Cerebellar nuclear complex (tissue), 1 donor: ENCODE measurements at places on chromosomes 12 and 14.

DNA sequence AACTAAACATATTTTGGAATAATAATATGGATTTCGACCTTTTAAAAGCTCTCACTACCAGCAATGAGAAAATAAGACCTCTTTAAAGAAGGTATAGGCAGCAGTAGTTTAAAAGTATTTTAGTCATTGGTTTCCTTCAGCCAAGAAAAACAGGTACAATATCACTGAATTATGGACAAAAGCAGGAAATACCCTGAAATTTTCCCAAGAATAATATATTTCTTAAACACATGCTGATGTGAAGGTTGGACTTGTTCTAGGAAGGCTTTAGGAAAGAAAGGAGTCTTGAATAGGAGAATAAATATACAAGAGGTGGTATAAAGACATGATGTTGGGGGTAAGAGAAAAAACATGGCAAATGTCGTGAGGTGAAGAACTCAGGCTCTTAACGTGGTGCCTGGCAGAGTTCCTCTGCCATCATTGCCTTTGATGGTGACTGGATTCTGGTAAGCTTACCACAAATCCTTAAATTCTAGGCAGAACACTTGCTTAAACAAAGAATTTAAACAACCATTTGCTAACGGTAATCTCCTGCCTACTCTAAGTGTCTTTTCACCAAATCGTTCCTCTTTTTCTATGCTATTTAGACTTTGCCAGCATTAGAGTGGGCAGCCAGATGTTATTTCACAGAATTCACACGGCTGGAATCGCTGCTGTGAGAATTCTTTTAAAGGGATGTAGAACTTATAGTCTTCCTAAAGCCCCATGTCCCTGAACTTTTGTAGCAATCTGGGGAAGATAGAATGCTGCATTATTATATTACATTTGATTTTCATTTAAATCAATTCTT, 11.9 kb upstream of the NUDT4 start:
- DNase-seq = no peak

DNA sequence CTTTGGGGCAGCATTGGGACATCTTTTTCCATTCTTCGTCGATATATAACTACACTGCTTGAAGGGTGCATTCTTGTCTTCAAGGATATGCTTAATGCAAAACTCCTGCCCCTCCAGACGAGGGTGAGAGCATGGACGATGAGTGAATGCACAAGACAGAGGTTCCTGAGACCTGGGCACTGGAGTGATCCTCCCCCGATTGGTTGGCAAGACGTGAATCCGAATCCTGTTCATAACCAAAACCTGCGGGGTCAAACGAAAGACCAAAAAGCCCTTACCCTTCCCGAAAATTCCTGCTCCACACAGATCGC, 684 bp downstream of the KANSL2 start:
- DNase-seq = no peak

- no peak for DNase-seq
These were observed 37.1 kb downstream of the PDZRN4 start for GRCh38 chr12:41225179-41225578.

GRCh38 chr12:17661250-17661649, 428.7 kb downstream of the RERGL start:
- DNase-seq = no peak

DNA sequence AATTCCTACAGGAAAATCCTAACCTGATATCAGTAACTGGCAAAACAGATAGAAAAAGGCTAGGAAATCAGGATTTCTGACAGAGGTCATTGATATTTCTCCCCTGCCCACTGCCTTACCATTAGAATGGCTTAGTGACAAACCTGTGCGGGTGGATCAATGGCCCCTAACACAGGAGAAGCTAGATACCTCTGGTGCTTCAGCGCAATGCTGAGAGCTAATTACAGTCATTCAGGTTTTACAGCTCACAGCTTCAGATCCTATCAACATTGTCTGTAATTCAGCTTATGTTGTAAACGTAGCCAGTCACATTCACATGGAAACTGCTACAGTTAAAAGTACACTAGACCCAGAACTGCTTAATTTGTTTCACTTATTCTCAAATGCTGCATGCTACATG, 17.4 kb upstream of the SLC10A1 start:
- no peak for DNase-seq

DNA sequence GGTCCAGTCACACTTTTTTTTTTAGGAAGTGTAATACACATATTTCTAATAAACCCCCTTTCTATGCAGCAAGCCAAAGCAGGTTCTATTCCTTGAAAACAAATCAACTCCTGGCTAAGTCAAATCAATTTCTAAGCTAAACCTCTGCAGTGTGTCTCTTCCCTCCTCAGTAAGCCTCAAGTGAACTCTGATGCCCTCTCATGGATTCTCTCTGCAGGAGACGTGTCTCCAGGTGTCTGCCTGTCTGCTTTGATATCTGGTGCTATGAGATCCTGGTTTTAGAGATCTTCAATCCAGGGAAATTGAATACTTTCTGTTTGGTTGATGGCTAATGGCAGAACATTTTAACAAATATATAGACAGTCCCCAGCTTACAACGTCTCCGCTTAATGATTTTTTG, 791.7 kb downstream of the AACS start:
- no peak for DNase-seq

DNA sequence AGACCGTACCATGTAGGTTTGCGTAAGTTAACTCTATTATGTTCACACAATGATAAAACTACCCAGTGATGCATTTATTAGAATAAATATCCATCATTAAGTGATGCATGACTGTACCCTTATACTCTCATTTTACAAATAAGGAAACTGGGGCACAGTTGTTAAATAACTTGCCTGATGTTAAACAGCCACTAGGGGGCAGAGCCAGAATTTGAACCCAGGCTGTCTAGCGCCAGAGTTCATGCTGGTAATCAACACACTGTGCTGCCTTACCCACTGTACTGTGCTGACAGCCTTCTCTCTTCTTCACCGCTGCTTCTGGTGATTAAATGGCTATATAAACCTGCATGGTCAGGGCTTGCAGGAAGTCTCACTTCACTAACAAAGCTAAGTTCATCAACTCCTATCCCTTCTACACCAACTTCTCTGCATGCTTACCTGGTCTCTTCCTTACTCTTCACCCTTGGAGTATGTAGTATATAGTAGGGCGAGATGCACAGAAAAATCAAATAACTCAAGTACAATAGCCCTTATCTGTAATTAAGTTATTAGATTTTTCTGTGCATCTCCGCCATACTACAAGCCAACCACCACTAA, 43.6 kb upstream of the APPL2 start:
- no peak for DNase-seq

GRCh38 chr12:47775100-47775911, 2.3 kb downstream of the SLC48A1 start:
- no peak for DNase-seq

- no peak for DNase-seq
These were observed 3.4 kb upstream of the RNASE7 start for GRCh38 chr14:21038441-21039422.

DNA sequence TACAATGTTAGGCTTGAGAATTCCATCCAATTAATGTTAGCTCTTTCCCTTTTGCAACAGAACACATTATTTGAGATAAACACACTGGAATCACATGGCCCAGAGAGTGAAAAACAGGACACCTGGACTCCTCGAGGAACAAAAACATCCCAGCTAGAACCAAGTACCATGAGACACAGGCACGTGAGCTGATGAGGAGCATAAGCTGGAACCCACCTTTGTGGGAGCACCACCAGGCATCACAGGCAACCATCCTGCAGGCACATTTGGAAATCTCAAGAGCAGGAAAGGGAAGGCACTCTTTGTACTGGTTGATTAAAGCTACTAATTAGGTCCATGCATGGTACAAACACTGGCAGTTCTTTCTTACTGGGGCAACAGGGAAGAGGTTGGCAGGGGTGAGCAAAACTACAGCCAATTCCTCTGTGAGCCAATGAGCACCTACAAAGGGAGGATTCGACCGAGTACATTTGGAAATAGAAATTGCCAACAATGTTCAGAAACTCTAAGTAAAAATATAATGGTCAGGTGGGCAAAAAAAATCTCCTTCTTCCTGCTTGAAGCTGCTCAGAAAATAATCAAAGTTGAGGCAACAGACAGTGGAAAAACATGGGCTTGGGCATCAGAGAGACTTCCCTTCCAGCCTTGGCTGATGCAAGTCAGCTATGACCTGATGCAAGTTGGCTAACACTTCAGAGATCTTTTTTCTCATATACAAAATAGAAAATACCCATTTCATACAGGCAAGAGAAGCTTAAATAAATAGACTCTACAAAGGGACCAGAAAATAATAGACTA, 216.7 kb downstream of the NUAK1 start:
- DNase-seq = peak; percentile 78

GRCh38 chr12:11655842-11656241, 6.4 kb downstream of the ETV6 start:
- DNase-seq = no peak

DNA sequence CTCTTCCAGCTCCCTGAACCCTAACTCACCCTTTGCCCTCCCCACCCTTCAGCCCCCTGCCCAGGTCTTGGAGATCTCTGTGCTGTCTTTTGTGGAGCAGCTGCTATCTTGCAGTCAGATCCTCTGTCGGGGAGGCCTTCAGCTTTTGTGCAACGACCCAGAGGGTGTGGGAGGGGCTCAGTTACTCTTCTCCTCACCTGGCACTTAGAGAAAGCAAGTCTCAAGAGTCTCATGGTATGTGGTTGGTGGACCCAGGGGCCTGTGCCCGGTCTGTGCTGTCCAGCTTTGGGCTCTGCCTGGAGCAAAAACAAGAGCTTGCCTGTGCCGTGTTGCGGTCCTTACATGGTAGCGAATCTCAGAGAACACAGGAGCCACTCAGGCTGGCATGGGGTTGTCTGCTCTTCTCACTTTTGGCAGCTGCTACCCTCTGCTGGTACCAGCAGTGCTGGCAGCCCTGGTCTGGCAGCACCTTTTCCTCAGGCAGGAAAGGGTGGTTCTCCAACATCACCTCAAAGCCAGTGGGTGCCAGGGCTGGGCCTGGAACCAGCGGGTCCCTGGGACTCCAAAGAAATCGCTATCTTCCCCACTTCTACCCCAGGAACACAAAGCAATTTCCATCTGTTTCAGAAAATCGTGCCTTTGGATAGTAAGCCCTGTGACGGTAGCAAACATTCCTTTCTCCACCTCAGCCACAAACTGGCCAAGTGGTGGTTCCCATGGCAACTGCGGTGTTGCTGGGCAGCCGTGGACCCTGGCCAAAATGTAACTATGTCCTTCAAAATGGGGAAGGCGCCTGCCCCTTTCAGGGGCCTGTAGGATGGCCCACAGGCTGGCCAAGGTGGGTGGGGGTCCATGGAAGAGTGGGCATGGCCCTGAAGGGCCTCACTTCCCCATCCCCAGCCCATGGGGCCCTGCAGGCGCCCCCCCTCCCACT, 90.0 kb downstream of the RIN3 start:
- DNase-seq = peak; percentile 51

DNA sequence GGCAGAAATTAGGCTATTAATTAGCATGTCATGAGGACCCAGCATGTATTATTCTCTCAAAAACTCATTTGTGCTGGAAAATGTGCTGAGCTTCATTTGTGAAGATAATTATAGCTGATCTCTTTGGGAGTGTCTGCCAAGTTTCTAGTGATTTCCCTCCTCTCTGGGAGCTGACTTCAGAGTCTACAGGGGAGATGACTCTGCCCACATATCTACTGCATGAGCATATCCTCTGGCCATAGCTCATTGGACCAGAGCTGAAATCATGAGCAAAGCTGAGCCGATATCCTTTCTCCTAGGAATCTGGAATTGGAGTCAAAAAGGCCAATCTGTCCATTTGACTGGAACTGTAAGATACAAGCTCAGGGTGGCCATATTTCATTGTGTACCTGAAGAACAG, 5.9 kb downstream of the CCDC198 start:
- no peak for DNase-seq

- no peak for DNase-seq
These were observed at the start of gene SLC5A8 for GRCh38 chr12:101209319-101210302. SLC5A8 (minus strand) TSS chr12:101210238; CDS start chr12:101209848, 390 bp downstream.

- DNase-seq = no peak
These were observed 60.8 kb downstream of the RASSF3 start for GRCh38 chr12:64670919-64671639.

- no peak for DNase-seq
These were observed 147.9 kb downstream of the PPFIA2 start for GRCh38 chr12:81610955-81611889.

DNA sequence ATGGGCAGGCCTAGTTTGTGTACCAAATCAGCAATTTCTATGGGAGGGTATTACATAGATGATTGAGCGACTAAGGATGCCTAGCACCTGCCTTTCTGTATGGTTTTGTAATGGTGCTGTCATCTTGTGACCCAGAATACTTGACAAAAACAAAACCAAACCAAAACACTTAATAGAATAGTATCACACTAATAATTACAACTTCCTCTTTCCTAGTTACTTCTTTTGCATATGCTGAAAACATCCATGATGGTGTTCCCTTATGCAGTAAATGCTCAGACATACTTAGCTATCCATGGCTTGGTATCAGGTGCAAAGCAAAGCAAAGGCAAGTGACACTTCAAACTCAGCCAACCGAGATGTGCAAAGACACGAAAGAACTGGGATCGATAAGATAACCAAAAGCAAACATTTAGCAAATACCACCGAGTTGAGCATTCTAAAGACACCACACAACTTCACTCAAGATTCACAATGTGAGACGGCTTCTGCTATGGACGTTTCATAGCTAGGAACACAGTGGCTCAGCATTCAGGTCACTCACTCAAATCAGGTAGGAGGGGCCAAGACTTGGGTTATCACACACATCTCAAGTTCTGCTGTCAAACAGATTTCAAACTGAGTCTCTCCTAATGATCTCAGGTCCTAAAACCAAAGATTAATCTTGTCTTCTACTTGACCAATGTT, 24.3 kb downstream of the PPP1CC start:
- no peak for DNase-seq

GRCh38 chr14:55279384-55279783, 8.2 kb downstream of the FBXO34 start:
- no peak for DNase-seq

DNA sequence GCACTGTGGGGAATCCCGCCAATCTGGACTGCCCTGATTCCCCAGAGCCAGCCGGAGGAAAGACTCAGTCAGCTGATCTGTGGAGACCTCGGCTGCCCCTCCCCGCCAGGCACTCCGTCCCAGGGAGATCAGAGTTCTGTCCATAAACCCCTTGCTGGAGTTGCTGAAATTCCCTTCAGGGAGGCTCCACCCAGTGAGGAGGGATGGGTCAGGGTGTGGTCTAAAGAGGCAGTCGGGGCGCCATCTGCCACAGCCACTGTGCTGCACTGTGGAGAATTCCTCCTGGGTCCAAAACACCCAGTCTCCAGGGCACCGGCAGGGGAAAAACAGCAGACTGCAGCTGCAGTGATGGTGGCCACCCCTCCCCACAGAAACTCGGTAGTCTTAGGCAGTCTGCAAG, 1922.3 kb upstream of the FLRT2 start:
- no peak for DNase-seq

- no peak for DNase-seq
These were observed 9.5 kb downstream of the PAX9 start for GRCh38 chr14:36671149-36671548.

DNA sequence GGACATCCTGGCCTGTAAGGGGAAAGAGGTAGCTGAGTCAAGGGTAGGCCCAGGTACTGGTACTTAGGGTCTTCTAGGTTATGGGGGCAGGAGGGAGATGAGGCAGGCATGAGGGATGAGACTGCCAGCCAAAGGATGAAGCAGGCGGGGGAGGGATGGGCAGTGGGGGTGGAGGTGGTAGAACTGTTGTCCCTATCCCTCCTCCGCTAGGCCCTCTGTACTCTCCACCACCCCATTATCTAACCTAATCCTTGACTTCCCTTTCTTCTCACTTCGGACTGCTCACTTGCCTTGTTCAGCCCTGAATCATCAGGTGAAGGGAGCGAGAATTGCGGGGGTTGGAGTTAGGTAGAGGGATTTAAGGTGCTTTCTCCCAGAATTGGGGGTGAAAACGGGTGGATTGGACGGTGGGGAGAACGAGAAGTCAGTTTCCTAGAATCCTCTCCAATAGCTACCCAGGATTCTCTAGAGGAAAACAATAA, 562 bp downstream of the PAN2 start:
- no peak for DNase-seq

GRCh38 chr12:104930388-104931326, 27.4 kb downstream of the SLC41A2 start:
- DNase-seq = no peak
